Stimulated activated CD4-positive, alpha-beta T cell treated with anti-CD3 and anti-CD28 coated beads, Interleukin-12 subunit alpha, Interleukin-12 subunit beta, amount 100 ng/mL, for 4 hours (primary cell): ENCODE measurements at places on chromosomes 7 and 10.

- DNase-seq: no peak
These were observed 285.9 kb downstream of the LRMDA start for GRCh38 chr10:75717126-75717916.

GRCh38 chr7:29588900-29589696 lies 25.5 kb downstream of the PRR15 start:
- no peak for DNase-seq

DNA sequence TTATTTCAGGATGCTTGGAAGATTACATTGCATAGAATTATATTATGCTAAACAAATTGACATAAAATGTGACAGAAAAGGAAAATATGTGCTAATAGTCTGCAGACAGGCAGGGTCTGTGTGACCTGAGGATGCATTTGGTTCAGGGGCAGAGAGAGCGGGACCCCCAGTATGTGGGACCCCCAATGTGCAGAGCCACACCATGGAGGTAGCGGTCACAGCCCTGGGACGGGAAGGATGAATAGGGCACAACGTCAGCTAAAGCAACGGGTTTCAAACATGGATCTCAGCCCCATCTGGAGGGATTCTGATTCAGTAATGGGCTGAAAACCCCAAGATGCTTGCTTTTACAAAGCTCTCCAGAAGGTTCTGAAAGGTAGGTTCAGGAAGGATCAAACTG lies 251.8 kb upstream of the ADARB2 start:
- DNase-seq: no peak

GRCh38 chr7:47453093-47454061 lies 128.5 kb downstream of the TNS3 start:
- no peak for DNase-seq

- no peak for DNase-seq
These were observed 278.3 kb downstream of the ELFN1 start for GRCh38 chr7:1948301-1948796.

DNA sequence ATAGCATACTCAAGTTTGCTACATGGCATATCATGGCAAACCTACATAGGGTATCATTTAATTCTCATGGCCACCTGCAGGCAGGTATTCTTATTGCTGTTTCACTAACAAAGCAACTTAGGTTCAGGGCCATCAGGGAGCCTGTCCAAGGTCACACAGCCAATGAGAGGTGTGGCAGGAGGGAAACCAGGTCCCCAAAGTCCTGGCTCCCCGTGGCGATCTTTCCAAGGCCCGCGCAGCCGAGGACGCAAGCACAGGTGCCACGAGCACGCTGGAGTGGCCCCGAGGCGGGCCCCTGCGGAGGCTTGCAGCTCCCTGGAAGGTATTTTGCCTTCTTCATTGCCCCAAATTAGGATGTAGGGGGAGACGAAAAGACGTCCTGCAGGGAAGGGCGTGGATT lies 20.8 kb downstream of the PRKAG2 start:
- DNase-seq: no peak

- no peak for DNase-seq
These were observed 8.2 kb upstream of the RNF148 start for GRCh38 chr7:122710916-122711315.

DNA sequence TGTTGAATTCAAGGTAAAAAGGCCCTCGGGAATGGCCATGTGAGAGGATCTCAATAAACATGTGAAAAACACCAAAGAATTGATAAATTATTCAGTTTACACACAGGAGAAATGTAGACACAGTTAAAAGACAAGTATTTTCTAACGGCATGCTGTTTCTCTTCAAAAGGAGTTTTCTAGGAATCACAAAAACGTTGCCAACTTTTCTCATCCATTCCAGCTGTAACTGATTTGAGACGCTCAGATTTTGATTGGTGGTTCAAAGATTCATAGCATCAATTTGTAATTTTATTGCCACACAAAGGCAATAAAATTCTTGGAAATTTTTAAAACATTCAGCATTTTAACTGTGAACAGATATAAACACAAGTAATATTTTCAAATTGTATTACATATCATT lies 384.9 kb upstream of the PFKP start:
- no peak for DNase-seq

DNA sequence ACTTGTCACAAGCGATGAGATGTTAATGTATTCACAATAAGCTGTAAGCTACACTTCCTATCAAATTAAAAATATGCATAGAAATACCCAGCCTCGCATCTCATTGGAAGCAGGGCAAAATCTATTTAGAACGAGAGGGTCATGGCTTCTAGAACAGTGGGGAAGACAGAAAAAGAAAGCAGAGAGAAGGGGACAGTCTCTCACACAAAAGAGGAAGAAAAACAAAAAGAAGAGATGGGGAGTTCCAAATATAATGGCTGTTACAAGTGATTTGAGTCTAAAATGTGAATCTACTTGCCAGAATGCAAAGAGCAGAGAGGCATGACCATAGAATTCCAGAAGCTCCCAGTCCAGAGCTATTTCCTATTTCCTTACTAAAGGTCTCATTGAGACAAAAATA lies 13.8 kb downstream of the LRRN3 start:
- DNase-seq: no peak

GRCh38 chr10:52481986-52482555 lies 168.0 kb downstream of the DKK1 start:
- DNase-seq: no peak

- no peak for DNase-seq
These were observed 3.6 kb upstream of the ALOX5 start for GRCh38 chr10:45370202-45370955.
